ENCODE measurements at places on chromosomes 6 and 20.

DNA sequence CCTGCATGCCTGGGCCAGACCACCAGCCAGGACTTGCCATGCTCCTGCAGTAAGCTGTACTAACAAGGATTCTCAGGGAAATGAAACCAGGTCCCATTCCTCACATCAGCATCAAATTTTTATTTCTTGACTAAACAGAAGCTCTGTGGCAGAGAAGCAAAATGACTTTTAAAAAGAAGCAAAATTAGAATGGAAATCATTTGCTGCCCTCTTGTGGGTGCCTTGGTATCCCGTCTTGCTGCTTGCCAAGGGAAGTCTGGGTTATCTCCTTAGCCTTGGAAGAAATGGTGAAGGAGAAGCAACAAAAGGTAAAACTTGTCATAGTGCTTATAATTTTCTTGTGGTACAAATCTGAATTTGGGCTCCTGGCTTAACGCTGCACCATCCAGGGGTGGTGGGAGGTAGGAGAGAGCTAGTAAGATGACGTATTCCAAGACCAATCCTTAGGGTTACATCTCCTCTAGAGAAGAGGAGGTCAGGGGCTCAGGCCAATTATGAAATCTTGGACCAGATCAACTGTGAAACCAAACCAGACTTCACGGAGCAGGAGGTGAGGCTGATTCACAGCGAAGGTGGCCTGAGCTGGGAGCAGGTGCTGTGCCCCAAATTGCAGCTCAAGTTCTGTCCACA lies 107.5 kb downstream of the FAXC start:
- DNase-seq = peak; percentile 4

DNA sequence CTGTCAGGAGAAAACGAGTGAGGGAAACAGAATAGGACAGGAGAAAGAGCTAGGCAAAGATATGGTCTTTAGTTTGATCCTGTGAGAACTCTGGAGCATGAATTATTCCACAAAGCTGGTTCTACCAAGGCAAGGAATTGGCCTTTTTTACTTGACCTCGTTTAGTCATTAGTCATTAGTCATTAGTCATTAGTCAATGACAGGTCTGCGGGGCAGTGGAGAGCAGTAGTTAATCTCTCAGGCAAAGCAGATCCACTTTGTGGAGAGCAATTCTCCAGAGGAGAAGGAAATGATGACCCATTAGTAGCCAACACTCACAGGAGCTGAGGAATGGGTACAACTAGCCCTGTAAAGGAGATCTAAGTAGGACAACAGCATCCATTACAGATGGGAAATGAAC lies 22.0 kb upstream of the ABCC10 start:
- peak; percentile 12 for DNase-seq

GRCh38 chr6:31441365-31442267 lies 38.2 kb downstream of the MICA start:
- no peak for DNase-seq

DNA sequence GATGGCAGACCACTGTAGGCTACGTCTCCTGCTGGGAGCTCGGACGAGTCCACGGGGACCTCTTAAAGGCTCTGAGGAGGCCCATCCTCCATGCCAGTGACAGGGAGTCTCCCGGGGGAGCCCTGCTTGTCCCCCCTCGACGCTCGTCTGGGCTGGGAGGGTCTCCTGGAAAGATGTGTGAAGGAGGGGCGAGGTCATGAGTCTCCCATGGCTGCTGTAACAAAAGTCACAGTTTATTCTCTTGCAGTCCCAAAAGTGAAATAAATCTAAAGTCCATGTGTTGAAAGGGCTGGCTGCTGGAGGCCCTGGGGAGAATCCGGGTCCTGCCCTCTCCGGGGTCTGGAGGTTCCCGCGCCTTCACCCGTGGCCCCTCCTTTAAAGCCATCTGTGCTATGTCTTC lies 67.1 kb upstream of the GATA5 start:
- DNase-seq = no peak

DNA sequence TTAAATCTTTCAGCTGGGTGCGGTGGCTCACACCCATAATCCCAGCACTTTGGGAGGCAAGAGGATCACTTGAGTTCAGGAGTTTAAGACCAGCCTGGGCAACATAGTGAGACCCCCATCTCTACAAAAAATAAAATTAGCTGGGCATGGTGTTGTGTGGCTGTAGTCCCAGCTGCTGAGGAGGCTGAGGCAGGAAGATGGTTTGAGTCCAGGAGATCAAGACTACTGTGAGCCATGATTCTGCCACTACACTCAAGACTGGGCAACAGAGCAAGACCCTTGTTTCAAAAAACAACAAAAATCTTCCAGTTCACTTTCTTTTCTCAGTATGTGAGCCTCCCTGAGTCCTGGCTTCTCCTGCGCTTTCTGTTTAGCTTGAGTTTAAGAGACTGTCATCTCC lies 7.9 kb downstream of the SDHAF4 start:
- no peak for DNase-seq

- DNase-seq = no peak
Measured at GRCh38 chr6:35730745-35731413, 6.0 kb upstream of the ARMC12 start.
